ENCODE measurements at places on chromosomes 7 and 10.

GRCh38 chr10:116178086-116178605, 94.9 kb downstream of the GFRA1 start:
- no peak for DNase-seq

DNA sequence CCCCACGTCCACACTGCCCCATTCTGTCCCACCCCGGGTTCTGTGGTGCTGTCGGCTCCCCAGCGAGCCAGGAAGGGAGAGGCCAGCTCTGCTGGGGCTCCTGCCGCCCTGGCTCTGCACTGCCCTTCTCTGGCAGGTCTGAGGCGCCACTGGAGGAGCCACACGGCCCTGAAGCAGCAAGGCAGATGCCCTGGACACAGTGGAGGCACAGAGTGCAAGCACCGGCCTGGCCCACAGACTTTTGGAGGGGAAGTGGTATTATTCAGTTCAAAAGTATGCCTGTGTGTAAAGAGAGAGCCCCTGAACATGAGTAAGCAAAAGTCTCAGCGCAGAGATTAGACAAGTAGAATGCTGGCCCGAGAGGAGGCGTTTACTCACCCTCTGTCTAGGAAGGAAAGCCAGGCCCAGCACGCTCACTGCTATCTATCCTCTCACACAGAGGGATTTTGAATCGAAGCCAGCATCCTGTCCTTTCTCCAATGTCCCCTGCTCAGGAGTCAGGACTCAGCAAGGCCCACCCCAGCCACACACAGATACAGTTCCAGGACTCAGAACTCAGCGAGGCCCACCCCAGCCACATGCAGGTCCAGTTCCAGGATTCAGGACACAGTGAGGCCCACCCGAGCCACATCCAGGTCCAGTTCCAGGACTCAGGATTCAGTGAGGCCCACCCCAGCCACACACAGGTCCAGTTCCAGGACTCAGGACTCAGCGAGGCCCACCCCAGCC, 115.0 kb downstream of the EGFR start:
- DNase-seq, result no peak

- DNase-seq, result no peak
Observed at GRCh38 chr7:19121977-19122588, 4.6 kb upstream of the TWIST1 start.

- no peak for DNase-seq
Observed at GRCh38 chr10:103854686-103855391, 537 bp downstream of the SH3PXD2A start.

GRCh38 chr7:94286111-94286510, 108.6 kb upstream of the COL1A2 start:
- DNase-seq, result no peak

GRCh38 chr10:10642751-10643150, 374.9 kb upstream of the CELF2 start:
- no peak for DNase-seq

GRCh38 chr10:5413012-5413938, 918 bp downstream of the NET1 start:
- DNase-seq, result peak; percentile 21

- no peak for DNase-seq
Observed at GRCh38 chr7:21944616-21945453, 864 bp downstream of the CDCA7L start.

- no peak for DNase-seq
Observed at GRCh38 chr7:51376420-51377092, 59.9 kb upstream of the COBL start.

- DNase-seq, result peak; percentile 67
Observed at GRCh38 chr10:43105102-43105955, 28.5 kb downstream of the RET start.

- no peak for DNase-seq
Observed at GRCh38 chr7:77217474-77218185, 18.0 kb upstream of the FGL2 start.

DNA sequence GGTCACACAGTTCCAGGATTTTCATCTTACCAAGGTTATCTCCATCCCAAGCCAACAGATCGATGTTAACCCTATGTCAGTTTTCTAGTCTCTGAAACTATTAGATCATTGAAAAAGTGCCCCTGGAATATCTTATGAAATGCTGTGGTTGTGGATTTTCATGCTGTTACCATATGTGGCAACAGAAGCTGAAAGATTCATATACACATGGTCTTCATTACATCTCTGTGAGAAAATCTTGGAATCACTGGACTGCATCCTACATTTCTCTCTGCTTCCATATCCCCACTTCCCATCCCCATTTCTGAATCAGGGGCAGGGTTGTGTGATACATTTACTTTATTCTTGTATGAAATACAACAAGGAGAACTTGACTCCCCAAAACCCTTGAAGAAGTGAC, 146.1 kb downstream of the SLC16A9 start:
- DNase-seq, result no peak

GRCh38 chr10:72904806-72905205, 11.3 kb downstream of the OIT3 start:
- DNase-seq, result no peak

DNA sequence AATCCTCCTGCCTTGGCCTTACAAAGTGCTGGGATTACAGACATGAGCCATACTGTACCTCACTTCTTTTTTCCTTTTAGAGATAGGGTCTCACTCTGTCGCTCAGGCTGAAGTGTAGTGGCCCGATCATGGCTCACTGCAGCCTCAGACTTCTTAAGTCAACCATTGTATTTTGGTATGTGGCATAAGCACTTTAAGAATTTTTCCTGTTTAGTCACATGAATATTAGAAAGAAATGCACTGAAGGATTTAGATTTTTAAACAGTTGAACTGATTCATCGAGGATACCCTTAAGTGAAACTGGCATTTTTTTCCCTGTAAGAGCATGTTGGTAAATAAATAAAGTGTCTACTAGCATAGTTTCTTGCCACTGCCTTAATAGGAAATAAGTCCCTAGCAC, 319.3 kb upstream of the CACNA2D1 start:
- DNase-seq, result no peak

GRCh38 chr7:44762726-44763522, 14.3 kb downstream of the ZMIZ2 start:
- DNase-seq, result no peak

GRCh38 chr7:149529136-149529718, 31.6 kb upstream of the ZNF746 start:
- no peak for DNase-seq

DNA sequence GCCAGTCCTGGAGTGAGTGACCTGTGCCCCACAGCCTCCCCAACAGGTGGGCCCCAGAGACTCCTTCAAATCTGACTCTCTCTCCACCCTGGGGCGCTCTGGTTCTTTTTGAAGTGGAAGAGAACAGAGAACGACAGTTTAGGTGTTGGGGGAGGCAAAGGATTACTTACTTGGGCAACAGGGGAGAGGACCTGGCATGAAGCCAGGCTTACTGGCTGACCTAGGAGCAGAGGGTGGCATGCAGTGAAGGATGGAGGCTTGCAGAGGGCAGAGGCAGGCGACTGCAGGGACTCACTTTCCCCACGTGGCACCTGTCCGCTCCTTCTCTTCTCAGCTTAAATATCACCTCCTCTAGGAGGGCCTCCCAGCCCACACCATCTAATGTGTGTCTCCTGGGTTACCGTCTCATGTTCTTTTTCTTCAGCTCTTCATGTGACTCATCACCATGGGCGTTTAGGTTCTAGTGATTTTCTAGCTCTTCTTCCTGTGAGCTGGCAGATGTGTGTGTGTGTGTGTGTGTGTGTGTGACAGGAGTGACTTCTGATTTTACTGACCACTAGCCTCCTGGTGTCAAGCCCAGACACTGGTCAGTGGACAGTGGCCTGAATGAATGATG, 15.5 kb downstream of the LZTS2 start:
- no peak for DNase-seq

DNA sequence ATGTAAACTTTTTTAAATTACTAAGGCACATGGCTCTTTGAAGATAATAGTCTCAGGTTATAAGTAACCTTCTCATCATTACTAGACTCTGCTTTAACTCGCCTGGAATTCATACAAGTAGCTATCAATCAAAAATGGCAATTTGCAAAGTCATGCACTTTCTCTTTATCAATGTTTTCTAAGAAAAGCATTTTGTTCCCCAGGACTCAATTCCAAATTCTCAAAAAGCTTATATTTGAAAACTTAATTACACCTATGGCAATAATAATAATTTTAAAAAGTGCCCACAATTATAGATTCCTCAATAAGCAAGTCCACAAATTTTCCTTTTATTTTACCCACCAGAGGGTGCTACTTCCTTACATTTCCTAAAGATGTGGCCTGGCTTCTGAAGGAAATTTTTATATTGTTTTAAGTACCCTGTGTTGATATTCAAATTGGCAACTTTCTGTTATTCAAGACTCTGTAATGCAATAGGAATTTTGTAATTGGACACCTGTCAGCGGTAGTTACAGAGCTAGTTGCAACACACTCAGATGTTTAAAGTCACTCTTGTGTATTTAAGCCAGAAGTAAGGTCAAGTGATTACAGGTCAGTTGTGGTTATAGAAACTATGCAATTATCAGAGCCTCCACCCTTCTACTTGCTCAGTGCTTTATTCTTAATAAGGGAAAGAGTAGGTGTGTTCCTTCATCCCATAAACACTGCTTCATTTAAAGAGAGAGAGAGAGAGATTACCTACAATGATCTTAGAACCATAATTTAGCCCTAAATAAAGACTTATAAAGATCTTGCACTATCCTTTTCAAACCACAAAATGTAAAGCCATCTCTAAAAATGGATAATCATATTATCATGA, 47.1 kb upstream of the HYAL4 start:
- DNase-seq, result no peak

DNA sequence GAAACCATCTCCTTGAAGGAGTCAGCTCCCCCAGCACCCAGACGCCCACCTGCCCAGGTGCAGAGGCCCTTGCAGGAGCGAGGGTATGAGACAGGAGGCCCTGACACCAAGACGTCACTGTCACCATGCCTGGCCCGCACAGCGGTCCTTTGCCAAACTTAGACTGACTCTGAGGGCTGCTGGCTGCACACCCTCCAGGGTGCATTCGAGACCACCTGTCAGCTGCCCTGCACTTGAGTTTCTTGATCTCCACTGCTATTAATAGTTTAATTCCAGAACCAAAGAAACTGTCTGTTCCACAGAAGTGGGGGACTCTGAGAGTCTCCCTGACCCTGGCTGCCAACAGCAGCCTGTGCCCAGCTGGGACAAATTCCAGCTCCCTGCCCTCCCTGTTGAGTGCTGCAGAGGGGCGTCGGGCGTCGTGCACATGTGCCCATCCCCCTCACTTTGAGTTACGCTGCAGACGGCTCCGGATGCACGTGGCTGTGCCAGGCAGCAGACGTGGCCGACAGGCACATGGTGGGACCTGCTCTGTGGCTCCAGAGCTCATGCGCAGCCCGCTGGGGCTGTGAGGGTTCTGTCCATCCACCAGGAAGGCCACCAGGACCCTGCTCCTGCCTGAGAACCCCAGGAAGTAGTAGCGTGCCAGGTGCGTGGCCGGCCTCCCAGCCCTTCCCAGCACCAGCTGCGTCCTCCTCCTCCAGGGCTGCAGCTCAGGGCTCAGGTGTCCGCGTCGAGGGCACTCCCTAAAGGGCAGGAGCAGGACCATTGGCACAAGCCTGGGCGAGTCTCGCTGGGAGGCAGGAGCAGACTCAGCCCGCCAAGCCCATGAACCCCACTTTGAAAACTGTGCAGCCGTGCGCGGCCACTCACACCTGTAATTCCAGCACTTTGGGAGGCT, 24.8 kb downstream of the ELFN1 start:
- DNase-seq, result no peak

DNA sequence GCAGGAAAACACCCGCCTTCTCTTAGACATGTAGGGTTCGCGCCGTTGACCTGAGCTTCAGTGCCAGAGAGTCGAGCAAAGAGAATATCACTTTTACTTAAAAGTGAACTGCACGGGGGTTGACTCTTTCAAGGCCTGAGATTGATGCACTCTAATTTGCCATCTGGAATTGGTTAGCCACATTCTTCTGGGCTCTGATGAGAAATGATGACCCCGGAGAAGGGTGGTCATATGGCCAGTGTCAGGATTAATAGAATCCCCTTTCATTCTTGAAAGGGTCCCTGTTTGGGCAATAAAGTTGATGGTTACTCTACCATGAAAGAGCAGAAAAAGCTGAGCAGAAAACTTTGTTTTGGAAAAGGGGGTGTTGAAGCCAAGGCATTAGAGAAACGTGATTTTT, 31.2 kb downstream of the GRK5 start:
- DNase-seq, result no peak

DNA sequence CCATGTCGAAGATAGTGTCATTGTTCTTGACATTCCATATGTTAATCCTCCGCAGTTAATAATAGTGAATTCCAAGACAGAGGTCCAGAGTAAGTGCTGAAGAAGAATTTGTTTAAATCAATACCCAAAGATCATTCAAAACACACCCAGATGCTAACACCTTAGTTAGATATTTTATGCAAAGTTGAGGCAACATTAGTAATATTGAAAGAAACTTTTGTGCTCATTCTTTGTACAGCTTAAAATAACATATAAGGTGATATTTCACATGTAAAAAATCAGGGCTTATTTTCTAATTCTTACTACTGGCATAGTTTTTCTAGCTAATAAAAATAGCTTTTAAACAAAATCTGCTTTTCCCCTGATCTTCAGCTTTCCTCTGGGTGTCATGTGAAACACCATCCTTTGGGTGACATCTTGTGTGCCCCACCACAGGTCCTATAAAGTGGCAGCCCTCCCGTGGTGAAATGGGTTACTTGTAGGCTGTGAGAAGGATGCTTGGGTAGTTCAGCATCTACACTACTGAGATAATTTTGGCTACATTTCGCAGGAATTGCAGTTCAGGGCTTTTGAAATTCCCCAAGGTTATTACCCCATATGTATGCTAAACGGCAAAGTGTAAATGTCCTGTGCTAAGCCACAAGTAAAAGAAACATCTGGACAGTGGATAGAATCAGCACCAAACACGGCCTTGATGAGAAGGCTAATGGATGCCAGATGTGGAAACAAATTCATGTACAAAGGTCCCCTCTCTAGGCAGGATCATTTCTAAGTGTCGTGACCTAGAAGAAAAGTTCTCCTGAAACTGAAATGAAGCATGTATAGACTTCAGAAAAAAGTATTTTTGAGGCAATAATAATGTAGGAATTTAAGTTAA, 105.4 kb downstream of the GRM3 start:
- no peak for DNase-seq

DNA sequence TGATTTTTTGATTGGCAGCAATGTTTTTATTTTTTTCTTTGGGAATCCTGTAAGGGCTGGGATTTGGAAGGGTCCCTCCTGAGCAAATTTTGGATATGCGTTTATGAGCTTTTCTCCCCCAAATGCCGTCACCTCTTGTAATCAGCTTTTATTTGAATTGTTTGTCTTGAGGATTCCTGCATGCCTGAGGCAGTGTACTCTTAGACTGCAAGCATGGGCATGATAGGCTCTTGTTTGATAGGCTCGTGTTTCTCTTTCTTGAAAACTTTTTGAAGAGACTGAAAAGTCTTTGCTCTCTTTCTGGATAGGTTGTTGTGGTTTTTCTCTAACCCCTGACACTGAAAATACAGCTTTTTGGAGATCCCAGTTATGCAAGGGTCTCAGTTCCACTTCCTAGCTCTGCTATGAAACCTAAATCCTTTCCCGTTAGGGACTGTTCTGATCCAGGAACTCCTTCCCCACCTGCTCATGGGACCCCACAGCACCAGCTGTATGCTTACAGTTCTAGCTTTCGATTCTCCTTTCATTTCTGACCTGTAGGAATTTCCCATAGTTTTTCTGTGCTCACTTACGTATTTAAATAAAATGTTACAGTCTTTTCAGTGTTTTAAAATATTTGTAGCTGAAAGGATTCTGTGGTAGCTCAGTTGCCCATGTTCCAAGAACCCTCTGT, 17.2 kb downstream of the TSPAN13 start:
- no peak for DNase-seq

Data from posterior cingulate gyrus (tissue), 11 donors.